ENCODE measurements at places on chromosomes 2 and 18.

GRCh38 chr2:114122930-114123329, 233.0 kb downstream of the ACTR3 start:
- no peak for DNase-seq

DNA sequence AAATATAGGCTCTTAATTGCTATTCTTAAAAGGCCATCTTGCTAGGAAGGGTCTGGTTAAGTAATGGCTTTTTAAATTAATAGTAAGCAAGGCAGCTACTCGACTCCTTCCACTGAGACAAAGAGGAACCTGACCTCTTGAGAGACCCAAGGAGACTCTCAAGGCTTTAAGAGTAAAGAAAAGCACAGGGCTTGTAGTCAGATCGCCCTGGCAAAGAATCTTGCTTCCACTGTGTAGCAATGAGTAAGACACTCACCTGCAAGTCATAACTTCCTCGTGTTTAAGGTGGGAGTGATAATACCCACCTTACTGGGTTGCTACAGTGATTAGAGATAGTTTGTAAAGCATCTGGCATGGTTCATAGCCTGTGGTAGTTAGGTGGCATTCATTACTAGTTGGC, 274.5 kb downstream of the TSN start:
- DNase-seq, result no peak

DNA sequence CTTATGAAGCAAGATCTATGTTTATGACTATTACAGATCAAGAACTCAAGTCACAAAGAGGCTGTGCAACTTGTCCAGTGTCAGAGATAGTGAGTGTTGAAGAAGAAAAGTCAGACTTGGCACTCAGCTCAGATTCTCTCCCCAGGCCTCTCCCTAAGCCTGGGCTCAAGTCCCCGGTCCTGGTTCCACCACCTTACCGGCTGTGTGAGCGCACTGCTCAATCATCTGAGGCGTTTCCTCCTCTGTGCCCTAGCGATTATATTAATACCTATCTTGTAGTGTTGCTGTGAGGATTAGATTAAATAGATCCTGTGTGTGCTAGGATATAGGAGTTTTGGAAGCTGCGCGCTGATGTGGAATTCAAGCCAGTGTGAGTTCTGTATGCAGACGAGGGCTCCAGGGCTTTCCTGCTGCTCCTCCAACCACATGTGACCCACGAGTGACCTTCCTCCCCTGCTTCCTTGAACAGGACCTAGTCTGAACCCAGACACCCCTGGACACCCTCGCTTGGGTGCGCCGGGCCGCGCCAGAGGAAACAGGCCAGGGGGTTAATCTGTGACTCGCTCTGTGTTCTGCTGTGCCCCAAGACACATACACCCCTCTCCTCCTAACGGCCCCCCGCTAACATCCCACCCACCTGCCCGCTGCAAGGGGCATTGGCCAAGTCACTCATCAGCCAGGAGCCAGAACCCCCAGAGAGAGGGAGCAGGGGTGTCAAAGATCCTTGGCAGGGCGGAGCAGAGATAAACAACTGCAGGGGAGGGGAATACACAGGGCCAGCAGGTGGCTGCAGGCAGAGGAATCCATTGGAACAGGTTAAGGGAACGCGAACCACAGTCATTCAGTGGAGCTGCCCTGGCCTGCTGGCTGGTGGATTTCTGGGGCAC, 38.3 kb downstream of the TNS1 start:
- DNase-seq, result no peak

- DNase-seq, result no peak
Measured at GRCh38 chr18:76376225-76376624, 118.8 kb downstream of the ZNF516 start.

GRCh38 chr2:230327418-230328154, 593 bp downstream of the SP140L start:
- no peak for DNase-seq

GRCh38 chr2:134087371-134087921, 166.4 kb upstream of the MGAT5 start:
- no peak for DNase-seq

All from C1 segment of cervical spinal cord (tissue), 14 donors.